NCI-H187 (cell line): ENCODE measurements at places on chromosomes 12 and 14.
A peak's percentile ranks its signal among the peaks of the same experiment; 100 is the strongest.

DNA sequence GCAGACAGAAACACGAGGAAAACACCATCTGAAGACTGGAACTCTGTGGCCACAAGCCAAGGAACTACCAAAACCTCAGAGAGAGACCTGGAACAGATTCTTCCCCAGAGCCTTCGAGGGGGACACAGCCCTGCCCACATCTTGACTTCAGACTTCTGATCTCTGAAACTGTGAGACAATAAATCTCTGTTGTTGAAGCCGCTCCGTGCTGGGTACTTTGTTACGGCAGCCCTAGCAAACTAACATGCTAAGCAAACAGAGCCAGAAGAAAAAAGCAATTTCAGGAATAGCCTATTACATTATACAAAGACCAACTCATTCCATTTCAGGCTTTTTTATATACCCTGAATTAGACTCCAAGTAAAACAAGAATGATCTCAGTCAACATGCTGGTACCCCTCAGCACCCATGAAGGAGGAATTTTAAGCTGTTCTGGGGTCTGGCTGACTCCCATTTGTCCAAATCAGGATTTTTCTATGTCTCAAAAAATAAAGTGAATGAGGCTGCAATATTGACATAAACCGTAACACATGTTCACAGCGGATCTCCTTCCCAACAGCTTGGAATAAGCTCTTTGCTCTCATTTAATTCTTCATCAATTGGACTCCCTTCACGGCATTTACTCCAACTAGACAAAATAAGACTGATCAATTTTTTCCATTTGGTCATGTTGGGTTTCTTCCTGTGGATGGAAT is 190.1 kb downstream of the FOXN3 start:
- DNase-seq = no peak

DNA sequence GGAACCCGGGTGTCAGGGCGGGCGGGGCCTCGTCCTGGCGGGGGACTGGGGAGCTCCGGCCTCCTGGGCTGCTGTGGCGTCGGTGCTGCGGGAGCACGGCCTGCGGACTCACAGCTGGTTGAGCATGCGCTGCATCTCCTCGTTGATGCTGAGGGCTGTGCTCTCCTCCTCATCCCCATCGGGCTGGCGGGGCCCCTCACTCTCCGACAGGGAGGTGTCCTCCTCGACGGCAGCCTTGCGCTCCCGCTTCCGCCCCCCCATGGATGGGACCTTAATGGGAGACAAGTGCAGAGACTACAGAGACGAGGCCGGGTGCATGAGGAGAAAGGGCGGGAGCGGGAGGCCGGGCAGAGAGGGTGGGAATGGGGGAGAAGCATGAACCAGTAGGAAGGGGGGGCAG is 7.3 kb downstream of the IFFO1 start:
- no peak for DNase-seq

- DNase-seq = no peak
Measured at GRCh38 chr12:125197326-125197725, 132.1 kb downstream of the AACS start.

- DNase-seq = no peak
Measured at GRCh38 chr12:51868821-51869495, 18.9 kb upstream of the ANKRD33 start.

DNA sequence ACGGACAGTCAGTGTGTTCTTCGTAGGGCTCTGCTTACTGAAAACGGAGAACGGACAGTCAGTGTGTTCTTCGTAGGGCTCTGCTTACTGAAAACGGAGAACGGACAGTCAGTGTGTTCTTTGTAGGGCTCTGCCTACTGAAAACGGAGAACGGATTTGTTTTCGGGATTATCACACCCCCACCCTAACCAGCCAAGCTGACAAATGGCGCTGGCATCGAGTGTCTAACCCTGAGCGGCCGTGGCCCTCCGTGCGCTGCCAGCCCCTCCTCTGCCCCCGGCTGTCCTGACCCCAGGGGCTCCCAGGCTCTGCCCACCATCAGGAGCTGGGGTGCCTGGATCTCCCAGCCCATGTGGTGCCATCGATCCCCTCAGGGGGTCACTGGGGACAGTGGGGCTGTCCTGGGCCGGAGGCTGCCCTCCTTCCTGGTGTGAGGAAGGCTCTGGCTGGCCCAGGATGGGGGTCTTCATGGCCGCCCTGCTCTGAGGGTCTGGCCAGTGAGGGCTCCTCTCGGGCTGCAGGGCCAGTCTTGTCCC is 57.3 kb downstream of the FBRSL1 start:
- DNase-seq = no peak

DNA sequence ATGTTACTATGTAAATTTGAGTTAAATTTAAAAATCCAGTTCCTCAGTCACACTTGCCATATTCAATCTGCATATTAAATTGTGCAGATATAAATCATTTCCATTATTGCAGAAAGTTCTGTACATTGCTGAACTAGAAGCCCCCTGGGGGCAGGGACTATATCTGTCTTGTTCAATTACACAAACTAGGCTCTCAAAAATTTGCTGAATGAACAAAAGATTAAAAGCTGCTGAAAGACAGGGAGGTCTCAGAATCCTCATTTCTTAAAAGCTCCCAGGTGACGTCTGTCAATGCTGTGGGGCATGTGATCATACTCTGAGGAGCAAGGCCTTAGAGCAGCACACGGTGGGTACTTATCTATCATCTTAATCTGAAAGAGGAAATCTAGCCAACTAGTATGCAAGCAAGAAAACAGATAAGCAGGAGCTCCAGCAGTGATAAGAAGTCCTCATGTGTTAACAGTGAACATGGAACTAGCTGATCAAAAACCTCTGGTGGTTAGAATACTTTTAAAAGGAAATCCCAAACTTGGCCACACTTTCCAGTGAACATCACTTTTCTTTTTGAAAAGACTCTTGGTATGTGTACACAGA is 60.5 kb downstream of the APPL2 start:
- DNase-seq = no peak

DNA sequence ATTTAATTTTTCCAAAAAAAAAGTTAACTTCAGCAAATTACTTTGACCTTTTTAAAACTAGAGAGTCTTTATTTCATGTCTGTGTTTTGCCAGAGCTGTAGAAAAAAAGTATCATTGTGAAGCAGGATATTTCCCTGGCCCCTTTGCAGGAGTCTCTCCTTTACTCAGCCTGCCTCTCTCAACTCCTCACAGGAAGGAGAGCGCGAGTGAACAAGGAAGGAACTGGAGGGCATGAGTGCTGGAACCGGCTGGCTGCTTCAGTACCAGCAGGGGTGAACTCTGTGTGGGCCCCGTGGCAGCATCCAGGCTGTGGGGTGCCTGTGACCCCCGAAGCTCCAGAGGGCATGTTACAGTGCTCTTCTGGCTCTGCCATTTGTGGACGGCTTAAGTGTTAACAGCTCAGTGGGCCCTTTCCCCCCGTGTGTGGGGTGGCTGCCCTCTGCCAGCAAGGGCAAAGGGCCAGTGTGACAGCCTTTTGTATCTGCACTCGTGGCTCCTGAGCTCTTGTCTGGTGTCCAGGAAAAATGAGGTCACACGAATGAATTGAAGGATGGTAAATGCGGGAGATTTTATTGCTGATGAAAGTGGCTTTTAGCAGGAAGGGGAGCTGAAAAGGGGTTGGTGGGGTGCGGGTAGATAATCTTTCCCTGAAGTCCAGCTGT is 76.6 kb upstream of the KCNH3 start:
- DNase-seq = no peak

- peak; percentile 47 for DNase-seq
Measured at GRCh38 chr12:74292351-74293194, 245.1 kb upstream of the ATXN7L3B start.

DNA sequence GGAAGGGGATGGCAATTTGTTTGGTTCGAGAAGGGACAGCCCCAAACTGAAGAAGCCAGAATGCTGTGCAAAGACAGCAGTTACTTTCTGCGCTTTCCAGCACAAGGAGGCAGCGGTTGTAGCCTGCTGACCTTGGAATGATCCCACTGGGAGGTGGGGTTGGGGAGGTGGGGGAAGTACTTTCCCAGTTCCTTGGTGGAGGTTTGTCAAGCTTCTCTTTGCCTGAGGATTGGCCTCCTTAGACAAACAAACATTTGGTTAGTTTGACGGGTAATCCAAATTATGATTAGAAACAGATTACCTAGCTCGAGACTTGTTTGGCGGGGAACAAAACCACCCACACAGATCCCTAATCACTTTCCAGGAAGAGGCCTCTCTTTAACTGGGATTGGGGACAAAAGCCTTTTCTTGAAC is 79.1 kb upstream of the EGLN3 start:
- DNase-seq = no peak

GRCh38 chr12:72570601-72571000 is 298.4 kb downstream of the TRHDE start:
- DNase-seq = peak; percentile 3

GRCh38 chr12:116360579-116361413 is 83.3 kb upstream of the MED13L start:
- DNase-seq = no peak

GRCh38 chr14:51310505-51310944 is 70.5 kb downstream of the TMX1 start:
- DNase-seq = no peak

DNA sequence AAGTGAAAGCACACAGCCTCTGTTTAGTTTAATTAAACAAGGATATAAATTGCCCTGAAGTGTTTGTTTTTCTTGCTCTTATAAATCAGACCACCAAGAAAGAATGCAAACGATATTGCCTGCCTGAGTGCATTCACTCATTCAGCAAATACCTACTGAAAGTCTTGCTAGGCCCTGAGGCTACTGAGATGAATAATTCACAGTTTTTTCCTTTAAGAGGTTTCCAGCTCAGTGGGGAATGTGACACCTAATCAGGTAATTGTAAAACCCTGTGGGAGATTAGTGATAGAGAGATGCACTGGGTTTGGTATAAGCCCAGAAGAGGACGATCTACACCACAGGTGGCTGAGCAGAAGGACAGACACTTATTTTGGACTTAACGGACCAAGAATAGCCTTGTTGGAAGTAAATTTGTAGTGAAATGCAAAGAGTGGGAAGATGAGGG is 151.4 kb downstream of the SLC35F4 start:
- no peak for DNase-seq
